ENCODE measurements at places on chromosomes 2 and 18. TPM values are rescaled to one million over a fixed set of nuclear protein-coding genes. Genes with fewer than 3 reads are reported as not detected.

The TMEM247 gene
- total RNA-seq, result not detected

DNA sequence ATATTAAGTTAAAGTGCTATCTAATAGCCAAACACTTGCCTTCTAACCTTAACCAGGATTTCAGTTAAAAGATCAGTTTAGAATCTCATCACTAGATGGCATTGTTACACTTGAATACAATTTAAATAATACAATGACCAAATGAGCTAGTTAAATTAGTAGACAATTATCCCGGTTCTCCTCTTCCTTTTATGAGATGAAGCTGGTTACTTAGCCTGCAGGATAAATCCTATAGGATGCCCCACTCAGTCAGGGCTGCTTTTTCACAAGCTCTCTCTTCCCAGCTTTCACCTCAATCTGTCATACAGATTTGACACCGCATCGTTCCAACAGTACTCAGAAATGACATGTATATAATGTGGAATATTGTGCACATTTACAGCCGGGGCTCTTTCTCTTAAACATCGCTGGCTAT, 678.8 kb downstream of the KCNJ3 start:
- no peak for DNase-seq
- H3K27ac ChIP-seq, result no peak overlapping the region
- no peak overlapping the region for H3K4me3 ChIP-seq
- H3K4me1 ChIP-seq, result no peaks in the 10 kb centered on the region
- no peaks in the 10 kb centered on the region for H3K27me3 ChIP-seq

The OTX1 gene
- total RNA-seq, result not detected

The DPYSL5 gene
- total RNA-seq, result not detected

- H3K4me3 ChIP-seq, result peak overlapping the region; percentile 83
- DNase-seq, result no peak
- H3K36me3 ChIP-seq, result peaks cover 30% of the 10 kb centered on the region
These were observed 2.1 kb downstream of the LBH start for GRCh38 chr2:30233271-30234009.

DNA sequence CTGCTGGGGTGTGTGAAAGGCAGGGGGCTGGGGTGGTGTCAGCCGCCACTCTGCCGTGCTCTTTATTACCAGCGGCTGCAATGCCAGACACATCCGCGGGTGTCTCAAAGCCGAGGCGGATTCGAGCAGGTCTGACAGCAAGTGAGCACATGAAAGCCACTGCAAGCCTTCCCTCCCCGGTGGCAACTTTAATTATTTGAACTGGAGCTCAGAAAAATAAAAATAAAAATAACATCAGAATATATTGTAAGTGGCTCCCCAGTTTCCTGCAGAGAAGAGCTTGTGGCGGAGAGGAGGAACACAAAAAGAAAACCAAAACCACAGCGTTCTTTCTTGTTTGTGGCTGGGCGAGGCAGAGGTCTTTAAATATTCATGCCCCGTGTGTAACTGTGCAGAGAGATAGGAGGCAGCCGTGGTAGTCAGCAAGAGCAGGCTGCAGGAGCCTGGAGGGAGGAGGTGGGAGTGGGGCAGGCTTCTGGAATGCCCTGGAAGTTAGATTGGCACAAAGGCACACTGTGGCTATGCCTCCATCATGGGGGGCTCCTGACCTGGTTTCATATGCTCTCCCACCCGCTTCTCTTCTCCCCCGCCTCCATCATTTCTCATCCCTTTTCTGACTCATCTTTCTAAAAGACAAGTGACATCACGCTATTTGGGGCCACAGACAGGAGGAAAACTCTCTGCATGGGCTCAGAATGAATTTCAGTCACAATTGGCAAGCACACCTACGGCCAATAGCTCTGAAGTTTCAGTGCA, 199.8 kb downstream of the CLIP4 start:
- no peaks in the 10 kb centered on the region for H3K27me3 ChIP-seq
- H3K27ac ChIP-seq, result no peak overlapping the region
- DNase-seq, result no peak
- H3K36me3 ChIP-seq, result no peaks in the 10 kb centered on the region
- no peak overlapping the region for H3K4me3 ChIP-seq
- H3K4me1 ChIP-seq, result no peaks in the 10 kb centered on the region

- DNase-seq, result peak; percentile 65
- H3K27me3 ChIP-seq, result no peaks in the 10 kb centered on the region
- no peak overlapping the region for H3K27ac ChIP-seq
- H3K4me1 ChIP-seq, result peaks cover 2% of the 10 kb centered on the region
- no peaks in the 10 kb centered on the region for H3K36me3 ChIP-seq
These were observed 602.9 kb downstream of the NYAP2 start for GRCh38 chr2:226002438-226002837.

DNA sequence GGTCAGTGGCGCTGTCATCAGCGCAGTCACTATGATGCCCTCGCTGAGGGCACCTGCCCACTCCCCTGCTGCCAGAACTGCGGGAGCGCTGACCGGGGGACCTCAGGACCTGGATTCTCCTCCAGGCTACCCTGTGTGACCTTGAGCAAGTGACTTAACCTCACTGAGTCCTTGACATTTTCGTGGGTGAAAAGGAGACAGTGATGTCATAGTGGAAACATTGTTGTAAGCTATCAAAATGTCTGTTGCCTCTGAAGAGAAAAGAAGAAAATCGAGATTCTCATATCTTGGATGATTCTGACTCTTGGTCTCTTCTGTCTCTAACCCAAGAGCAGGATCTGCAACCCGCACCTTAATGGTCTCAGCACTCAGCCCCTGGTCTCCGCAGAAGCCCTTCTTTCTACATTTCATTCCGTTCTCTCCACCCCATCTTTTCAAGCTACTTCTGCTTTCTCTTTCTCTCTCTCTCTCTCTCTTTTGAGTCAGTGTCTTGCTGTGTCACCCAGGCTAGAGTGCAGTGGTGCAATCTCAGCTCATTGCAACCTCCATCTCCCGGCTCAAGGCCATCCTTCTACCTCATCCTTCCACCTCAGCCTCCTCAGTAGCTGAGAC, 978 bp upstream of the TUBA4A start:
- peaks cover 13% of the 10 kb centered on the region for H3K4me1 ChIP-seq
- no peaks in the 10 kb centered on the region for H3K36me3 ChIP-seq
- H3K27ac ChIP-seq, result peak overlapping the region; percentile 96
- no peak for DNase-seq
- H3K27me3 ChIP-seq, result no peaks in the 10 kb centered on the region

The ANKRD62 gene
- not detected for total RNA-seq

DNA sequence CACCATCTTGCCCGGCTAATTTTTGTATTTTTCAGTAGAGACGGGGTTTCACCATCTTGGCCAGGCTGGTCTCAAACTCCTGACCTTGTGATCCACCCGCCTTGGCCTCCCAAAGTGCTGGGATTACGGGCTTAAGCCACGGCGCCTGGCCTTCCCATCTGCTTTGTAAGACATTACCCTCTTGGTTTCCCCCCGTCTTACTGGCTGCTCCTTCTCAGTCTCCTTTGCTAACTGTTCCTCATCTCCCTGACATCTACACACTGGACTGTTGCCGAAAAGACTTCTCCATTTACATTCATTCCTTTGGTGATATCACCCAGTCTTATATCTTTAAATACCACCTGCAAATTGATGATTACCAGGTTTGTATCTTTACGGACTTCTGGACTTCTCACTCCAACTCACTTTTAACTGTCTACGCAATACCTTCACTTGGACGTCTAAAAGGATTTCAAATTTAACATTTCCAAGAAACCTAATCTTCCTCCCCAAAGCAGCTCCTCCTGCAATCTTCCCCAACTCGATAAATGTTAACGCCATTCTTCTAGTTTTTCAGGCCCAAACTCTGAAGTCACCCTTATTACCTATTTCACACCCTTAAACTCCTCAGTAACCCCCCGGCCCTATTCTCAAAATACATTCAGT, 37.9 kb downstream of the YES1 start:
- no peak overlapping the region for H3K4me3 ChIP-seq
- no peaks in the 10 kb centered on the region for H3K36me3 ChIP-seq
- H3K27ac ChIP-seq, result no peak overlapping the region
- no peak for DNase-seq
- no peaks in the 10 kb centered on the region for H3K4me1 ChIP-seq
- no peaks in the 10 kb centered on the region for H3K27me3 ChIP-seq

The FER1L5 gene
- total RNA-seq, result not detected

DNA sequence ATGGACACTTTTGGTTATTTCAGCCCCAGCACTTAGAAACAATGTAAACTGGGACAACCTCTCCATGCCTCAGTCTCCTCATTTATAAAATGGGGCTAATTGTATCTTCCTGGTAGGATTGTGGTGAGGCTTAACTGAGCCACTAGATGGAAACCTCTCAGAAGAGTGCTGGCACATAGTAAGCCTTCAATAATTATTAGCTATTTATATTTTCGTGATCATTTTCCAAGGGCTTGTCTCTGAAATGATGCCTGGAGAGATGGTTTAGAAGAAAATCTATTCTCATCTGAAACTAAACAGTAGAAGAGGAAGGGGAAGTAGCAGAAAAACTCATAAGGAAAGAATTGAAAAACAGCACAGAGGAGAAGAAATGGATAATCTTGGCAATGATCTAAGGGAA, 6.8 kb downstream of the RAX start:
- DNase-seq, result no peak
- no peak overlapping the region for H3K27ac ChIP-seq
- no peak overlapping the region for H3K4me3 ChIP-seq
- H3K27me3 ChIP-seq, result no peaks in the 10 kb centered on the region
- H3K4me1 ChIP-seq, result no peaks in the 10 kb centered on the region
- no peaks in the 10 kb centered on the region for H3K36me3 ChIP-seq

DNA sequence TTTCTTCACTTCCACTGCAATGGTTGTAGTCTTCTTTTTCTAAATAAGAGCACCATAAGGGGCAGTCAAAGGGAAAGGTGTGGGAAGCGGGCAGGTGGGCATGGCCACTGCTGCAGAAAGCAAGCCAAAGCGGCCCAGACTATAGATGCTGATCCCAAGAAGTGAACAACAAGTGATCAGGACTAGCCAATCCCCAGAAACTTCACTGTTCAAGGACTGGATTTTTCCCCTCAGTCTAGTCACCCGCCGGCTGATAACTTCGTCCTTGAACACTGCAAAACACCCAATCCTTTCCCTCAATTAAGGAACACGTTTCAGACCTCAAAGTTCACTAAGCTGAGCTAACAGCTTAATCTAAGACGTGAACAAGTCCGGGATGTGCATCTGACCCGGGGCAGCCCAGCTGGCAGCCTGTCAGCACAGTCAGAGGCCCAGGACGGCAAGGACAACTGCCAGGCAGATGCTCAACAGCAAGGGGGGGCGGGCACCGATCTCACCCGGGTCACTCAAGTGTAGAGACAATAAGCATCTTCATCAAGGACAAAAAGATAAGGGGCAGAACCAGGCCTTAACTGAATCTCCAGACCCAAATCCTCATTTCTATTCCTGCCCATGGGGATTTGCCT, 59.8 kb downstream of the HDLBP start:
- no peak overlapping the region for H3K4me3 ChIP-seq
- H3K4me1 ChIP-seq, result no peaks in the 10 kb centered on the region
- no peak overlapping the region for H3K27ac ChIP-seq
- no peaks in the 10 kb centered on the region for H3K27me3 ChIP-seq
- peaks cover 92% of the 10 kb centered on the region for H3K36me3 ChIP-seq

DNA sequence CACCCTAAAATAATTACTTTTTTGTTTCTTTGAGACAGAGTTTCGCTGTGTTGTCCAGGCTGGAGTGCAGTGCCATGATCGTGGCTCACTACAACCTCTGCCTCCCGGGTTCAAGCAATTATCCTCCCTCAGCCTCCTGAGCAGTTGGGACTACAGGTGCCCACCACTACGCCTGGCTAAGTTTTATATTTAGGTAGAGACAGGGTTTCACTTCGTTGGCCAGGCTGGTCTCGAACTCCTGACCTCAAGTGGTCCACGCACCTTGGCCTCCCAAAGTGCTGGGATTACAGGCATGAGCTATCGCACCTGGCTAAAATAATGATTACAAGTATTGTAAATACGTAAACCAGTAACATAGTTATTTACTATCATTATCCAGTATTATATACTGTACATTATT, 257.4 kb upstream of the SP5 start:
- no peaks in the 10 kb centered on the region for H3K27me3 ChIP-seq
- no peak overlapping the region for H3K4me3 ChIP-seq
- H3K4me1 ChIP-seq, result no peaks in the 10 kb centered on the region
- H3K27ac ChIP-seq, result no peak overlapping the region
- no peak for DNase-seq

The FBXO41 gene
- total RNA-seq, result 5.2 TPM

DNA sequence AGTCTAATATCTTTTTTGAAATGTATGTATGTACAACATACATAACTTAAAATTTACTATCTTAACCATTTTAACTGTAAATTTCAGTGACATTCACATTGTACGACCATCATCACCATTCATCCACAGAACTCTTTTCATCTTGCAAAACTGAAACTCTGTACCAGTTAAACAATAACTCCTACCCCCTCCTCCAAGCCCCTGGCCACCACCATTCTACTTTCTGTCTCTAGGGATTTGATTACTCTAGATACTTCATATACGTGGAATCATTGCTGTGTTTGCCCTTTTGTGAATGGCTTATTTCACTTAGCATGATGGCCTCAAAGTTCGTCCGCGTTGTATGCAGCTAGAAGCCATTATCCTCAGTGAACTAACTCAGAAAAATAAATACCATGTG, 217.0 kb downstream of the METTL4 start:
- no peak for DNase-seq
- H3K4me1 ChIP-seq, result no peaks in the 10 kb centered on the region
- no peak overlapping the region for H3K4me3 ChIP-seq
- no peaks in the 10 kb centered on the region for H3K27me3 ChIP-seq
- no peak overlapping the region for H3K27ac ChIP-seq

- H3K27me3 ChIP-seq, result no peaks in the 10 kb centered on the region
- no peak overlapping the region for H3K4me3 ChIP-seq
- H3K27ac ChIP-seq, result no peak overlapping the region
- peaks cover 14% of the 10 kb centered on the region for H3K4me1 ChIP-seq
These were observed 178.0 kb upstream of the HS6ST1 start for GRCh38 chr2:128496700-128497099.

DNA sequence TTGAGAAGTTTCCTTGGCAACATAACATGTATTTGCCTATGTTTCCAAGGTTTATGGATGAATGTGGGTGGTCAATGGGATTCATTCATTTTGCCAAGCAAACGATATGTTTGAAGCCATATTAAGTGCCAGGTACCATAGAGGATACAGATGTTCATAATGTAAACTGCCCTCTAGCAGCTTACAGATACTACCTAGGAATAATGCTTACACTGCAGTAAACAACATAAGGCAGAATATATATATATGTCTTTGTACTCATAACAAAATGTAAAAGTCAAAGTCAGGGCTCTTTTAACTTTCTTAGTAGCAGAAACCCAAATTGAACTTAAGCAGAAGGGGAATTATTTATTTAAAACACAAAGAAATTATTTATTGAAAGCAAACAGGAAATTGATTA, 171.6 kb upstream of the TNP1 start:
- no peak overlapping the region for H3K27ac ChIP-seq
- no peaks in the 10 kb centered on the region for H3K36me3 ChIP-seq
- no peak for DNase-seq
- no peaks in the 10 kb centered on the region for H3K4me1 ChIP-seq
- H3K4me3 ChIP-seq, result no peak overlapping the region

The GCG gene
- total RNA-seq, result not detected

The SERPINB2 gene
- not detected for total RNA-seq

The FSHR gene
- not detected for total RNA-seq

The GULP1 gene
- 67.8 TPM for total RNA-seq

All from ascending aorta (tissue), 2 donors.